Endothelial cell of umbilical vein (primary cell): ENCODE measurements at places on chromosomes 1 and 21. TPM values are rescaled to one million over a fixed set of nuclear protein-coding genes. Genes with fewer than 3 reads are reported as not detected.

- H3K27ac ChIP-seq, result no peak overlapping the region
- H3K36me3 ChIP-seq, result no peaks in the 10 kb centered on the region
- H3K4me3 ChIP-seq, result no peak overlapping the region
- no peaks in the 10 kb centered on the region for H3K27me3 ChIP-seq
- no peaks in the 10 kb centered on the region for H3K4me1 ChIP-seq
- no peak for DNase-seq
These were observed 91.7 kb upstream of the PGBD5 start for GRCh38 chr1:230517786-230518185.

Gene GJA8
- total RNA-seq, result not detected in 2 replicates

DNA sequence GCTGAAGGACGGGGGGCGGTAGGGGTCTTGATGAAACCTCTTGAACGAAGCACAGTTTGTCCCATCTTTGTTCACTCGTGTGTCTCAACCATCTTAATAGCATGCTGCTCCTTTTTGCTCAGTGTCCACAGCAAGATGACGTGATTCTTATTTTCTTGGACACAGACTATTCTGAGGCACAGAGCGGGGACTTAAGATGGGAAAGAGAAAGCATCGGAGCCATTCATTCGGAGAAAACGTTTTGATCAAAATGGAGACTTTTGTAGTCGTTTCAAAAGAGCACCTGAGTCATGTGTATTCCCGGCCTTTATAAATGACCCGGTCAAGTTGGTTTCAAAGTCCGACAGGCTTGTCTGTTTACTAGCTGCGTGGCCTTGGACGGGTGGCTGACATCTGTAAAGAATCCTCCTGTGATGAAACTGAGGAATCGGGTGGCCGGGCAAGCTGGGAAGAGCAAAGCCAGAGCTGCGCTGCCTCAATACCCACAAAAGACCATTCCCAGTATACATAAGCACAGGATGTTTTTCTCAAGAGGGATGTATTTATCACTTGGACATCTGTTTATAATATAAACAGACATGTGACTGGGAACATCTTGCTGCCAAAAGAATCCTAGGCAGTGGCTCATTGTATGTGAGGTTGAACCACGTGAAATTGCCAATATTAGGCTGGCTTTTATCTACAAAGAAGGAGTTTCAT is 18.5 kb downstream of the ETS2 start:
- H3K4me1 ChIP-seq, result peaks cover 19% of the 10 kb centered on the region
- H3K36me3 ChIP-seq, result peaks cover 35% of the 10 kb centered on the region
- peak; percentile 14 for DNase-seq

Gene ACTL8
- total RNA-seq, result not detected in 2 replicates

- no peaks in the 10 kb centered on the region for H3K36me3 ChIP-seq
- no peak overlapping the region for H3K4me3 ChIP-seq
- no peak overlapping the region for H3K27ac ChIP-seq
- no peak for DNase-seq
- H3K4me1 ChIP-seq, result no peaks in the 10 kb centered on the region
- no peaks in the 10 kb centered on the region for H3K27me3 ChIP-seq
These were observed 1206.7 kb upstream of the ADGRL2 start for GRCh38 chr1:80594013-80594412.

GRCh38 chr21:43939443-43940328 is 72.4 kb upstream of the TRAPPC10 start:
- H3K36me3 ChIP-seq, result peaks cover 2% of the 10 kb centered on the region
- H3K27me3 ChIP-seq, result no peaks in the 10 kb centered on the region
- peaks cover 5% of the 10 kb centered on the region for H3K4me1 ChIP-seq
- DNase-seq, result no peak
- no peak overlapping the region for H3K4me3 ChIP-seq

Gene PIGR
- not detected in 2 replicates for total RNA-seq

GRCh38 chr1:205661429-205662134 is 18.7 kb downstream of the SLC45A3 start:
- DNase-seq, result no peak
- H3K4me1 ChIP-seq, result peaks cover 35% of the 10 kb centered on the region
- H3K27ac ChIP-seq, result no peak overlapping the region
- H3K27me3 ChIP-seq, result no peaks in the 10 kb centered on the region
- H3K36me3 ChIP-seq, result peaks cover 5% of the 10 kb centered on the region

Gene UBXN10
- total RNA-seq, result not detected in 2 replicates

Gene ST7L
- total RNA-seq, result 24.5 and 28.4 TPM in 2 replicates

GRCh38 chr1:150273311-150273710 is 721 bp downstream of the C1orf54 start:
- H3K36me3 ChIP-seq, result peaks cover 1% of the 10 kb centered on the region
- no peaks in the 10 kb centered on the region for H3K27me3 ChIP-seq
- DNase-seq, result peak; percentile 31
- peak overlapping the region; percentile 40 for H3K27ac ChIP-seq
- H3K4me3 ChIP-seq, result peak overlapping the region; percentile 41
- H3K4me1 ChIP-seq, result peaks cover 29% of the 10 kb centered on the region

DNA sequence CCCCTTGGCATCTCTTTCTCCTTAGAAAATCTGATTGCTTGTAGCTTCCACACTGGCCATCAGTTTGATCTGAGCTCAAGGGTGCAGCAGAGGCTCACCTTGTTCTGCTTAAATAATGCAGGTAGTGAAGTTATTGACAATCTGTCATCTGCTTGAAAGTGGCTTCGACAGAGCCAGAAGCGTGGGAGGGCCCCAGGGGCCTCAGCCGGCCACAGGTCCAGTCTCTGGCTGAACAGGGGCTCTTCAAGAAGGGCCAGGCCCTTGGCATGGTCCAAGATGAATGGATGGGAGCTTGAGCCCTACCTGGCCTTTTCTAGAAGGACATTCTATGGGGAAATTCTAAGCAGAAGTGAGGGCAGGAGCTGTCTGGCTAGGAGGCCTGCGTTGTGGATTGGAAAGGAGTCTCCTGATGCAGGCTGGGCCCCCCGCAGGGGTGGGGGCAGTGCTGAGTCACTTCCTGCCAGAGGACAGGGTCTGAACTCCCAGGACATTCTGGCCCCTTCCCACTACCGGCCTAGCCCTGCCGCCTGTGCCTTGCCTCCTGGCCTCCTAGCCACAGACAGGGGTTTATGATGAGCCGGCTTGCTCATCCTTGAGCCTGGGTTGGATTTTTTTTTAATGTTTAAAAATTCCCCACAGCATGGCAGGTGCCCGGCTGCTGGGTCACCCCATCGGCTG is 162.3 kb upstream of the VAMP3 start:
- no peak overlapping the region for H3K4me3 ChIP-seq
- no peaks in the 10 kb centered on the region for H3K36me3 ChIP-seq
- no peaks in the 10 kb centered on the region for H3K4me1 ChIP-seq
- no peaks in the 10 kb centered on the region for H3K27me3 ChIP-seq
- no peak for DNase-seq

DNA sequence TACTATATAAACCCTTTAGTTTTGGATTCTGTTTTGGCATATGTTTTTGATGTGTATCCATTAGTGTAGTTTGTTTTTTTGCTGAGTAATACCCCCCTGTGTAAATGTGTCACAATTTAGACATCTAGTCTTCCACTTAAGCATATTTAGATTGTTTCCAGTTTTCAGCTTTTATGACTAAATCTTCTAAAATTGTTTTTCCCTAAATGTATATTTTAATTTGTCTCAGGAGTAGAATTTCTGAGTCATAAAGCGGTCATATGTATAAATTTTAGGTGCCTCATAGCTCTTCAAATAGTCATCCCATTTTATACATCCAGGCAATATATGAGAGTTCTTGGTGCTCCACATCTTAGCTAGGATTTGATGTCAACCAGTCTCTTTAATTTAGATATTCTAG is 1348.0 kb downstream of the MRPL39 start:
- no peak overlapping the region for H3K4me3 ChIP-seq
- no peak overlapping the region for H3K27ac ChIP-seq
- DNase-seq, result no peak
- H3K36me3 ChIP-seq, result no peaks in the 10 kb centered on the region
- H3K27me3 ChIP-seq, result no peaks in the 10 kb centered on the region

DNA sequence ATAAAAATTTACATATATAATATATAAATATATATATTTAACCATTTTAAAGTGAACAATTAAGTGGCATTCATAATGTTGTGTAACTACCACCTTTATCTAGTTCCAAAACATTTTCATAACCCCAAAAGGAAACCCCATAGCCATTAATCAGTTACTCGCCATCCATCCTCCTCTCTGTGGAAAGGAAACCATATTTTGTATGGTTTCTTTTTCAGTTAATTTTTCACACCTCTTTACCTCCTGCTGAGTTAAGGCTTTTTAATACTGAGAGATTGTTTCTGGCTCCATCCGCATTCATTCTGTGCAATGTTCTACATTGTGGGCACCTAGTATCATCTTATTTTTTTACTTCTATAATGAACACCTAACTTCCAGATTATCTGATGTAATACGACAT is 512.1 kb downstream of the LMO4 start:
- no peak overlapping the region for H3K27ac ChIP-seq
- H3K36me3 ChIP-seq, result no peaks in the 10 kb centered on the region
- no peak overlapping the region for H3K4me3 ChIP-seq
- DNase-seq, result no peak

Gene S100A11
- total RNA-seq, result 461 and 505 TPM in 2 replicates

Gene PM20D1
- not detected in 2 replicates for total RNA-seq

DNA sequence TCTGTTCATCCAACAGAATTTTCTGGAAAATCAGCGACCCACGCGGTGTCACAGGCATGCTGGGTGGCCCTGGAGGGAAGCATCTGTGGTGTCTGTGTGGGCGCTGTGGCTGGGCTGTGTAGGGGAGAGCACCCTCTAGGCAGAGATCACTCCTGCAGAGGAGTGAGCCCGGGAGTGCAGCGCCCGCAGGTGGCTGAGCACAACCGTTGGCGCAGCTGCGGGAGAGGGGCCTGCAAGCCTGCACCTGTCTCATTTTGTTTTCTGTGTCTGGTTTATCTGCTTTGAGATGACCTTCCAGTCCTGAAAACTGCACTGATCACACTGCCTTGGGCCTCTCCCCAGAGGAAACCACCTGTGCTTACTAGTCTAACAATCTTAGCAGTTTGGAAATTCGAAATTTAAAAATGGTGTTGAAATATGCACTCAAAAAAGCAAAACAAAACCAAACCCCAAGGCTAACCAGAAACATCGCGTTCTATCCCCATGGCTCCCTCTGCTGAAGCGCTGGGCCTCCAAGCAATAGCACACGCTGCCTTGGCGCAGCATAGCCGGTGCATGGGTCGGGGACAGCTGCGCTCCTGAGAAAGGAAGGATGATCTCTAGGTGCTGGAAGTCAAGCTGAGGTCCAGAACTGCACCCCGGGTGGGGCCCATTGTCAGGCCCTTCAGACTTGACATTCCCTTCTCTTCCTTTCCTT is 4.8 kb downstream of the FAM3B start:
- peaks cover 6% of the 10 kb centered on the region for H3K27me3 ChIP-seq

DNA sequence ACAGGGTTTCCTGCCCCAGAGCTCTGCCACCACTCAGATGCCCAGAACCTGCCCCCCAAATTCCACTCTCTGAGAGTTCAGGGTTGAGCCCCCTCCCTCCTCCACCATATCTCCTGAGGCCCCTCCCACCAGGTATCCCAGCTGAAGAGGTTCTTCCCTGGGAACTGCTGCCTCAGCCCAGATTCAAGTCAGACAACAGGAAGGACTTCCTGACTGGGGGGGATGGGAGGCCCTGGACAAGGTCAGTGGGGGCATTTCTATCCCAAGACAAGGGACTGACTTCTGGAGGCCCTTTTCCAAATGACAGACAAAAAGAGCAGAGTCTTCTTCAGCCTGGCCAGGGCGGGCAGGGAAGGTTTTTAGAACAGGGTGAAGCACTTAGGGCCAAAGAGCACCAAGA is 24.1 kb upstream of the TENT5B start:
- no peaks in the 10 kb centered on the region for H3K27me3 ChIP-seq
- no peak overlapping the region for H3K27ac ChIP-seq
- H3K4me1 ChIP-seq, result peaks cover 18% of the 10 kb centered on the region
- no peak overlapping the region for H3K4me3 ChIP-seq

- DNase-seq, result no peak
- H3K4me1 ChIP-seq, result no peaks in the 10 kb centered on the region
- no peak overlapping the region for H3K27ac ChIP-seq
- no peak overlapping the region for H3K4me3 ChIP-seq
- H3K36me3 ChIP-seq, result no peaks in the 10 kb centered on the region
These were observed 81.4 kb upstream of the BACE2 start for GRCh38 chr21:41086569-41086968.
